Naive thymus-derived CD4-positive, alpha-beta T cell (primary cell): ENCODE measurements at places on chromosomes 2 and 18. TPM values are rescaled to one million over a fixed set of nuclear protein-coding genes. Genes with fewer than 3 reads are reported as not detected.

The C2orf69 gene
- total RNA-seq = 15.1 and 15.4 TPM in 2 replicates

The NT5C1B gene
- not detected in 2 replicates for total RNA-seq

The IL36RN gene
- total RNA-seq = not detected

The VWA3B gene
- not detected in 2 replicates for total RNA-seq

The LYPD6B gene
- total RNA-seq = not detected

The ALPP gene
- total RNA-seq = 0.24 TPM

The CRYGD gene
- total RNA-seq = not detected

The TCF4 gene
- total RNA-seq = 21.8 TPM

The PECR gene
- 23.4 TPM for total RNA-seq

The GALNT14 gene
- not detected for total RNA-seq

The CEBPZOS gene
- total RNA-seq = 26.9 TPM

The ANKRD53 gene
- total RNA-seq = 0.65 TPM

The COL5A2 gene
- 1.8 TPM for total RNA-seq

The L3MBTL4 gene
- 7.6 TPM for total RNA-seq

The CAPN13 gene
- not detected for total RNA-seq

The GKN2 gene
- not detected in 2 replicates for total RNA-seq

The PRSS56 gene
- total RNA-seq = not detected

The ACVR1C gene
- 8.9 TPM for total RNA-seq

The CSRNP3 gene
- not detected for total RNA-seq

The ZNF236 gene
- 31.5 TPM for total RNA-seq

The TEX44 gene
- total RNA-seq = not detected

The POTEI gene
- total RNA-seq = not detected

The VIL1 gene
- 0.22 TPM for total RNA-seq

The TMEM37 gene
- total RNA-seq = not detected in 2 replicates

The RMDN2 gene
- total RNA-seq = 0.39 and 0.53 TPM in 2 replicates

The C2orf92 gene
- 14.0 and 15.0 TPM in 2 replicates for total RNA-seq

The LIPG gene
- not detected in 2 replicates for total RNA-seq

The PLGLB1 gene
- total RNA-seq = 20.2 TPM

The SERPINB13 gene
- total RNA-seq = not detected
